ENCODE measurements at places on chromosomes 6 and 20.

DNA sequence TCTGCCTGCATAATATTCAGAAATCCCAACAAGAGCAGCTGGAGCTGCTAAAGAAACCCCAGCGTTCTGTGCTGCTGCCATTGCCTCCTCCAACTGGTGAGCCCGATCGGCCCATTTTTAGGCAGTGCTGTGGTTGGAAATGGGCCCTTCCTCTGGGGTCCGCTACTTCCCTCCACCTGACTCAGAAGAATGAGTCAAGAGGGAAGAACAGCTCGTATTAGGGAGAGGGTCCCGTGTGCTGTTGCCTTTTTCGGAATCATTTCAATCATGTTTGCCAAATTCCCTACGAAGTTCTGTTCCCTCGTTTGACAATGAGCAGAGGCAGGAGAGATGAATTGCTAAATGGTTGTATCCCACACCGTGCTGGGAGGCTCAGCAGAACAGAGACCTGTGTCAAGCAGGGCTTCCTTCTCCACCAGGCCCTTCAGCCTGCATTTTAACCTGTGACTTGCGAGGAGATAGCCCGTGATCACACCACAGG lies 38.4 kb downstream of the THBS2 start:
- DNase-seq = no peak

GRCh38 chr6:148965287-148965686 lies 218.5 kb downstream of the UST start:
- DNase-seq = no peak

GRCh38 chr6:90226257-90226656 lies 70.4 kb downstream of the BACH2 start:
- no peak for DNase-seq

DNA sequence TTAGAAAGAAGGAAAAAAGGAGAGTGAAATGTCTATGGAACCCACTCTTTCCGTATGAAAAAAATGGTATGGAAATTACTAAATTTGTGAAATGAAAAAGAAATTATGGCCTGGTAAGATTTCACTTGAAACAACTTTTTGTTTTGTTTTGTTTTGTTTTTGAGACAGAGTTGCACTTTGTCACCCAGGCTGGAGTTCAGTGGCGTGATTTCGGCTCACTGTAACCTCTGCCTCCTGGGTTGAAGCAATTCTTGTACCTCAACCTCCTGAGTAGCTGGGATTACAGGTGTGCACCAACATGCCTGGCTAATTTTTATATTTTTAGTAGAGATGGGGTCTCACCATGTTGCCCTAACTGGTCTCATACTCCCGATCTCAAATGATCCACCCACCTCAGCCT lies 17.8 kb upstream of the GSTA5 start:
- DNase-seq = no peak

GRCh38 chr20:8844179-8844578 lies 224.7 kb upstream of the PLCB4 start:
- DNase-seq = no peak

GRCh38 chr20:13494019-13494418 lies 144.7 kb downstream of the TASP1 start:
- DNase-seq = no peak

GRCh38 chr6:155050311-155050710 lies 55.2 kb downstream of the TIAM2 start:
- no peak for DNase-seq

GRCh38 chr20:48011025-48011424 lies 225.7 kb upstream of the SULF2 start:
- no peak for DNase-seq

DNA sequence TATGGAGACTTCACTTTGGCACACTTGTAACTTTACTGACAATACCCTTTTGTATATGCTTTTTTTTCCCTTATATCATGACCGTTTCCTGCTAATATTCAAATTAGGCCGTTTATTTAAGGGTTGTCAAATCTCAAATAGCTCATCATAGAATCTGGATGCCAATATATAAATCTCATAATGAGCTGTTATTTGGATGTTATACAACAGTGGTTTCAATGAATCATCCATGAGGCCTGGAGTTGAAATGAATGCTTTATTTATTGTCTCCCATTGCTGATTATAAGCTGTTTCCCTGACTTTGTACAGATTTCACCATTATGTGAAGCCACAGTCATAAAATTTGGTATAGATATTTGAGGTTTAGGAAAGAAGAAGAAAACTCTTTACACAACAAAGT lies 256.1 kb downstream of the PLCB1 start:
- DNase-seq = no peak

DNA sequence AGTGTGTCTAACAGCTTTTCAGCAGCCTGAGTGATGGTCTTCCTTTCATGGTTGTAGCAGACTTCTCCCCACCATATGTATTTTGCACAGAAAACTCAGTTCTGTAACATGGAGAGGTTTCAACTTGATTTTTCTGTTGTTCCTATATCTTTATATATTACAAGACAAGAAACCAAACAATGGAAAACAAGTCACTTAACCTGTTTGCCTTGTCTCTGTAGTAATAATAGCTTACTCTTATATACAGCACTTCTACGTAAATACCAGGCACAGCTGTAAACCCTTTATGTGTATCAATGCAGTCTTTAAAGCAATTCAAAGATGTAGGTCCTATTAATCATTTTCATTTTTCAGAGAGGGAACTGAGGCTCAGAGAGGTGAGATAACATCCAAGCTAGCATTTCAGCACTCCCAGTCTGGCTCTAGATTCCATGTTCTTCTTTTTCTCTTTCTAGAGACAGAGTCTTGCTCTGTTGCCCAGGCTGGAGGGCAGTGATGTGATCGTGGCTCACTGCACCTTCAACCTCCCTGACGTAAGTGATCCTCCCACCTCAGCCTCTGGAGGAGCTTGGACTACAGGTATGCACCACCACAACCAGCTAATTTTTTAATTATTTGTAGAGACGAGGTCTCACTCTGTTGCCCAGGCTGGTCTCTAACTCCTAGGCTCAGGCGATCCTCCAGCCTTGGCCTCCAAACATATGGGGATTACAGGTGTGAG lies 90.4 kb downstream of the DTNBP1 start:
- DNase-seq = no peak

DNA sequence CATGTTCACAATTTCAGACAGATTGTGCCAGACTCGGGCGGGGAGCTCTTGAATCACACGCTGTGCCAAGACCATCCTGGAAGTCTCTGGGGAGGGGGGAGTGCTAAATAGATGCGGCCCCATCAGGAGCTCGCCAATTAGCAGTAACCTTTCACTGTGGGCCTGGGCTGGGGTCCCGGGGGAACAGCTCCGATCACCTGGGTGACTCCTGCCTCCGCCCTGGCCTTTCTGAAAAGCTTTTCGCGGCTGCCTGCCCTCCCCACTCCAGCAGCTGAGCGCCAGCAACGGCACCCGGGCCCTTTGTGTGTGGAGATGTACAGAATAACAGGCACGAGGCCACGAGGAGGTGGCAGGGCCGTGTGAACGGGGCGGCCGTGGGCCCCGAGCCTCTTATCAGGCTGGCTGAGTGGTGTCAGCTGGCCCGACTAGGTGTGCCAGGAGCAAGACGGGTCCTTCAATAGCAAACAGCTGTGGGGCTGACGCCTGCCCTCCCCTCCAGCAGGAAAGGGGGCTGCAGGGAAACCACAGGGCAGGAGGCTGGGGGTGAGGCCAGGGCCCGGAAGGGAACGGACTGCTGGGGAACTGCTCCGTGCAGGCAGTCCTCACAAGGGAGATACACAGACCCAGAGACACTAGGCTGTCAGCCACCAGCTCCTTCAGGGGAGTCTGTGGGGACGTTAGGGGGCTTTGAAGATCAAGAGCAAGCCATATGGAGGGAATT lies 56.8 kb downstream of the NOL4L start:
- DNase-seq = no peak

- DNase-seq = no peak
Measured at GRCh38 chr6:162817196-162817595, 89.4 kb downstream of the PACRG start.

DNA sequence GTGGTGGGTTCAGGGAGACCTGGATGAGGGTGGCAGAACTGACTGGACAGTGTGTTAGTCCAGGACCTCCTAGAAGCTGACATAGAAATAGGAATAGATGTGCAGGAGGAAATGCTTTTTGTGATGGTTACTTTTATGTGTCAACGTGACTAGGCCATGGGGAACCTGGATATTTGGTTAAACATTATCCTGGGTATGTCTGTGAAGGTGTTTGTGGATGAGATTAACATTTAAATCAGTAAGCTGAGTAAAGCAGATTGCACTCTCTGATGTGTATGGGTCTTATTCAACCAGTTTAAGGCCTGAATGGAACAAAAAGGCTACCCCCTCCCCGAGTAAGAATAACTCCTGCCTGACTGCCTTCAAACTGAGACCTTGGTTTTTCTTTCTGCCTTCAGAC lies 219.3 kb downstream of the DHX35 start:
- no peak for DNase-seq

- DNase-seq = no peak
Measured at GRCh38 chr6:116268589-116269293, 11.0 kb downstream of the TSPYL1 start.

All from stimulated activated CD8-positive, alpha-beta memory T cell treated with anti-CD3 and anti-CD28 coated beads, Interleukin-2, amount 100 ng/mL, for 1 hour (primary cell).